GM12878 (cell line): ENCODE measurements at places on chromosomes 5 and 9. TPM values are rescaled to one million over a fixed set of nuclear protein-coding genes. Genes with fewer than 3 reads are reported as not detected.

The ZDHHC11B gene
- 0.13 TPM in 1 of 2 replicates, not detected in the other for total RNA-seq

The CLIC3 gene
- not detected in 2 replicates for total RNA-seq

GRCh38 chr5:135012951-135013391 is 21.1 kb downstream of the PITX1 start:
- no peaks in the 10 kb centered on the region for H3K36me3 ChIP-seq
- no peaks in the 10 kb centered on the region for H3K4me1 ChIP-seq
- no peak overlapping the region for H3K4me3 ChIP-seq
- H3K27me3 ChIP-seq, result no peaks in the 10 kb centered on the region
- DNase-seq, result no peak

The PTCD2 gene
- 13.6 and 14.7 TPM in 2 replicates for total RNA-seq

DNA sequence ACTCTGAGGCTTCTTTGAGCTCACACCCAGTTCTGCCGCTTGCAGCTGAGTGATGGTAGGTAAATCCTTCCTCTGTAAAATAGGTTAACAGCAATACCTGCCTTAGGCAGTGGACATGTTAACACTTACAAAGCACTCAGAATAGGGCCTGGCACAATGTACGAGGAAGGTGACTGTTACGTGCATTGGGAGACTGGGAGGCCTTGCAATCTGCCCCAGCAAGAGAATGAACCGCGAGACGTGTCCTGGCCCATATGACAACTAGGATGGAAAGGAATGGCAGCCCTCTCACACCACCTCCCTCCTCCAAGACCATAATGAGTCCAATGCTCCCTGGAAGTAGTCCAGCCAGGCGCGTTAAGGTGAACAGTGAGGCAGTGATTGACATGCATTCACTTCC is 23.1 kb upstream of the AKNA start:
- no peak overlapping the region for H3K27ac ChIP-seq
- H3K36me3 ChIP-seq, result no peaks in the 10 kb centered on the region
- peaks cover 4% of the 10 kb centered on the region; the same call in 1 of the 2 replicates for H3K4me1 ChIP-seq
- DNase-seq, result no peak
- no peak overlapping the region for H3K4me3 ChIP-seq
- no peaks in the 10 kb centered on the region; the same call in 1 of the 2 replicates for H3K27me3 ChIP-seq

- no peak overlapping the region for H3K27ac ChIP-seq
- no peaks in the 10 kb centered on the region for H3K27me3 ChIP-seq
- peaks cover 12% of the 10 kb centered on the region; the same call in 1 of the 2 replicates for H3K36me3 ChIP-seq
- no peaks in the 10 kb centered on the region; the same call in 1 of the 2 replicates for H3K4me1 ChIP-seq
- DNase-seq, result no peak
Measured at GRCh38 chr9:113558632-113559502, 95.3 kb downstream of the RGS3 start.

The BDP1 gene
- total RNA-seq, result 17.6 and 18.7 TPM in 2 replicates

The MYORG gene
- 0.21 and 0.36 TPM in 2 replicates for total RNA-seq

DNA sequence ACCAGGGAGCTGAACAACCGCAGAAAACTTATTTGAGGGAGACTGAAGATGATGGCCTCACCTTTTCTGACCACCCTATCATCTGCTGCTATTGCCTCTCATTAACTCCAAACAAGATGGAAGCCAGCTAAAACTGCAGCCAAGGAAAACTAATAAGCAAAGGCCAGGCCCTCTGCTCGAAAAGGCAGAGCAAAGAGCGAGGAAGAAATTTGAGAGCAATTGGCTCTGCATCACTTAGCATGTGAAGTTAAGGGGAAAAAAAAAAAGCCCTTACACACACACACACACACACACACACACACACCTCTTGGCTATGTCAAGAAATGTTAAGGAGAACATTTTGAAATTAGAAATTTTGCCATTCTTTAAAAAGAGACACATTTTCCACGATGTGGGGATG is 228.1 kb upstream of the CYLC2 start:
- H3K27ac ChIP-seq, result no peak overlapping the region
- DNase-seq, result no peak
- no peaks in the 10 kb centered on the region for H3K36me3 ChIP-seq
- H3K27me3 ChIP-seq, result no peaks in the 10 kb centered on the region

The CDH10 gene
- total RNA-seq, result not detected in 2 replicates

The AK8 gene
- not detected in 2 replicates for total RNA-seq

- H3K36me3 ChIP-seq, result peaks cover 10% of the 10 kb centered on the region
- DNase-seq, result no peak
- no peaks in the 10 kb centered on the region for H3K27me3 ChIP-seq
- no peak overlapping the region for H3K4me3 ChIP-seq
- H3K27ac ChIP-seq, result no peak overlapping the region
Measured at GRCh38 chr9:127758843-127759242, 19.6 kb downstream of the SH2D3C start.

- no peaks in the 10 kb centered on the region for H3K36me3 ChIP-seq
- H3K4me1 ChIP-seq, result peaks cover 11% of the 10 kb centered on the region
- DNase-seq, result no peak
- H3K4me3 ChIP-seq, result no peak overlapping the region
- H3K27ac ChIP-seq, result no peak overlapping the region
Measured at GRCh38 chr5:10528056-10528816, 35.6 kb upstream of the ANKRD33B start.

DNA sequence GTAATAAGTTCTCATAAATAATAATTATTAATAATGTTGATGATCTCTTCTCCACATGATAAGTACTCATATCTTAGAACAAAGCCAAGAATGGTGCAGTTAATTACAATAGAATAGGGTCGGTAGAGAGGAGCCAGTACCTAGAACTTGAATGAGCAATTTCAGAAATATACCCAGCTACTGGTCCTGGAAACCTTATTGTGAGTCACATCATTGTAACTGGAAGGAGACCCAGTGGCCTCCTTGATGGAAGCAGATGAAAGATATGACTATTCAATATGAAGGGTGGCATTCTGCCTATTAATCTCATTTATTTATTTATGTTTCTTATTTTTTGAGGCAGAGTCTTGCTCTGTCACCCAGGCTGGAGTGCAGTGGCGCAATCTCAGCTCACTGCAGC is 37.7 kb upstream of the SHOC1 start:
- H3K27ac ChIP-seq, result no peak overlapping the region
- H3K4me1 ChIP-seq, result peaks cover 4% of the 10 kb centered on the region; the same call in 1 of the 2 replicates
- no peak overlapping the region for H3K4me3 ChIP-seq

- H3K4me1 ChIP-seq, result peaks cover 34% of the 10 kb centered on the region
- H3K27me3 ChIP-seq, result no peaks in the 10 kb centered on the region
- H3K36me3 ChIP-seq, result no peaks in the 10 kb centered on the region
- H3K27ac ChIP-seq, result no peak overlapping the region
Measured at GRCh38 chr9:109922617-109923470, 142.8 kb downstream of the PALM2AKAP2 start.
